Keratinocyte (primary cell): ENCODE measurements at places on chromosomes 5 and 9.

DNA sequence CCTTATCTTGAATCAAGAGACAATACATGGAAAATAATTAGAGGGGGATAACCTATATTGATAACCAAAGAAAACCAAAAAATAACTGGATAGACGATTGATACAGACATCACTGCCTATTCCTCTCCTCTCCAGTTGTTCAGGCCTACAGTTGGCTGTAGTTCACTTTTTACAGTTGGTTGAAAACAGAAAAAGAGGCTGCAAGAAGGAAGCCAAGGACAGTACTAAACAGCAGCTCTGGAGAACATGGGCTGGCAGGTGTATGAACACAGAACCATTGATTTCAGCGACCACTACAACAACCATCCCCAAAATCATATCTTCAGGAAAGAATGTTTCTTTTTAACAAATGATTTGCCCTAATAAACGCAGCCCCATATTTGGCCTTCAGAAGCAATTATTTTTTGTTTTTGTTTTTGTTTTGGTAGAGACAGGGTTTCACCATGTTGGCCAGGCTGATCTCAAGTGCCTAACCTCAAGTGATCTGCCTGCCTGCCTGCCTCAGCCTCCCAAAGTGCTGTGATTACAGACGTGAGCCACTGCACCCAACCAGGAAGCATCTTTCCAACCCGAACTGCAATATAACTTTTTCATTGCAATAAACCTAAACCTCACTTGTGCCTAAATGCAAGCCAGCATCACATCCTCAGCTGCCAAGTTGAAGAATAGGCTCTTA is 64.3 kb downstream of the MLLT3 start:
- DNase-seq, result no peak

- DNase-seq, result no peak
These were observed 6.6 kb upstream of the C5orf58 start for GRCh38 chr5:170226129-170226615.

DNA sequence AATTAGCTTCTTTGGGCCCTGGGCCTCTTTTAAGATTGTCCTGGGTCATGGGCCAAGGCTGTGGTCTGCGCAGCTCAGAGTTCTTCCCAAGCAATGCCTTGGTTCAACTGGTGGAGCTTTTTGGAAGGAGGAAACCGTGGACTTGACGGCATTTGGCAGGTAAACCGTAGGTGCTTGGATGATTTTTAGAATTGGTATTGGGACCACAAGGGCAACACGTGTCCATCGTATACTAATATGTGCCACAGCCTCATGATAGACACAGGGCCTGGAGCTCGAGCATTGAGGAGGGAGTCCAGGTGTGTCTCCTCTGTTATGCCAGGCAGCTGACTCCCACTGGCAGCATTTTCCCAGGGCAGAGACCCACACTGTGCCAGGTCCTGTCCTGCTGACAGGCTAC is 120.9 kb upstream of the PITX1 start:
- no peak for DNase-seq

GRCh38 chr5:171986772-171987171 is 19.7 kb downstream of the FBXW11 start:
- DNase-seq, result no peak

DNA sequence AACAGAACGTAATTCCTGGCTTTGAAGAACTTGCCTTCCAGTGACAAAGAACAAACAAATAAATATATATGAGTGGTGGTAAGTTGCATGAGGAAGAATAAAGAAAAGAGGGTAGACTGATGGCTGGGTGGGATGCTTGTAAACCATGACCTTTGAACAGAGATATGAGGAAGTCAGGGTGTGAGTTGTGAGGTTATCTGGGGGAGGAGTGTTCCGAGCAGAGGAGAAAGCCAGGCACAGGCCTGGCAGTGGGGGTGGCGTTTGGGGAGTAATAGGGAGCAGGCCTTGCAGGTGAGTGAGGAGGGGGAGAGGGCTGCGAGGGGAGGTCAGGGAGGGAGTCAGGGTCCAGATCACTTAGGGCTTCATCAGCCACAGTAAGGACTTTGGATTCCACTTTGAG is 213.4 kb downstream of the PTTG1 start:
- no peak for DNase-seq

DNA sequence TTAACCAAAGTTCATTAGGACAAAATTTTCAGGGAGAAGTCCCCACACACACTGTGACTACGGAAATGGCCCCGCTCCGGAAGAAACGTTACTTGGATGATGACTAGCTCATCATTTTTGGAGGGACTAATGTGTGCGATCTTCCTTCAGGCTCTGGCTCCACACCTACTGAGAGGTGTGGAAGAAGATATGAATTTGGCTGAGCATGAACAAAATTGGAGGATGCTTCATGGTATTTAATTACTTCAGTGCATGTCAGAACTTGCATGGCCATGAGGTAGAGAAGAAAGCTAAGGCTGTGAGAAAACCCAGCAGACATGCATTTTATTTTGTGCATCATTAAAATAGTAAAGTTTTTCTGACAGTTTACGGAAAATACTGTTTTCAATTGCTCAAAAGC is 202.1 kb upstream of the TLE4 start:
- DNase-seq, result no peak

DNA sequence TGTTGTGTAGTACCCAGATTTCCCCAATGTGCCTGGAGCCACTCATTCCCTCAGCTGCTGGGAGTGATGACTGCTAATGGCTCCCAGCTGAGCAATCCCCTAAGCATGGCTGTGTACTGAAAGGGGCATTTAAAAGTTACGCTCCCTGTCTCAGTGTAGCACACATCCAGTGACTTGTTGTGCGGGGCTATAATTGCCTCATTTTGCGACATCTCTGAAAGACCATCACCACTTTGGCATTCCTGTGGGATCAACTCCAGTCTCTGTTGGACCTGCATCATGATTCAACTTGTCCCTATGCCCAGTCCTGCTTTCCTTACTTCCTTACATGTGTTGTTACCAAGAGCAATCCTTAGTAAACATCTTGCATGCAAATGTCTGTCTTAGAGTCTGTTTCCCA is 201.2 kb upstream of the MPDZ start:
- DNase-seq, result no peak

DNA sequence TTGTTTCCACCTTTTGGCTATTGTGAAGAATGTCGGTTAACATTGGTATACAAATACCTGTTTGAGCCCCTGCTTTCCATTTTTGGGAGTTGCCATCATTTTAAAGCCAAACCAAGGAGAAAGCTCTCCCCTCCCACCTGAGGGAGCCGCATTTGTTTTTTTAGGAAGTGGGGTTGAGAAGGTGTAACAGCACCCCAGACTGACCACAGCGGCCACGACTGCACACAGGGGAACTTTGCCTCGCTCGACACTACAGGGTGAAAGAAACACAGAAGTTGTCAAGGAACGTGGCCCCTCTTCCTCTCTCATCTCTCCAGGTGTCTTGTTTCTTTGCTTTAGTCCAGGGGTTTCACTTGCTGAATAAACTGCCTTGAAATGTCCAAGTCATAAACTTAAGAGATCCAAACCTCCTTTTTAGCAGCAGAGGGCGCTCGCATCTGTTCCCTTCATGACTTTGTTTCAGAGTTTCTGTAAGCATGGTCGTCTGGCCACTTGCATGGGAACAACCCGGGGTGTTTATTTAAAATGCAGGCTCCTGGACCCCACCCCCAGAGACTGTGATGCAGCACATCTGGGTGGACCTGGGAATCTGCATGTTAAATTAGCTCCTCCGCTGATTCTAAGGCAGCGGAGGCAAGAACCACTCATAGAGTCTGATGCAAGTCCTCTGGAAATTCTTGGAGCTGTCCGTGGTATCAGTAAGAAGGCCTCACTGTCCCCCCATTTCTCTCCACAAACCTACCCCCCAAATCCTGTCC is 2.1 kb upstream of the TTLL11 start:
- no peak for DNase-seq

DNA sequence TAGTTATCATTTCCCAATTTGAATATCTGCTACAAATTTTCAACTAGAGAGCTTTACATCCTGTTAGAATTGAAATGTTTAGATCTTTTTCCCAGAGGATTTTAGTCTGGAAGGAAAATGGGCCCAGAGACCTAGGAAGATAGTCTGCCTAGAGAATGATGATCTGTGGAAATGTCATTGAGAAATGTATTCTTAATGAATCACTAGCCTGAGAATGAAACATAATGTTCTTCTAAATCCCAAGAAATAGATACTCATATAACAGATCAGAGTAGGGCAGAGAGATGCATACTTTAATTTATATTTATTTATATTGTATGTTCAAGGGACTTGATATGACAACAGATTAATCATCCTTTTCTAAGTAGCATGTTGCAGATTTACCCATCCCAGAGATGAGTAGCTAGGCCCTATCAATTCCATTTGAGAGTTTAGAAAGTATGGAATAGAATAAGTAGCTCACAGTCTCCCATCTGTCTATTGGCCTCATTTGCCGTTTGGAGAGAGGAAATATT is 25.1 kb upstream of the SLC44A1 start:
- no peak for DNase-seq

GRCh38 chr9:89372230-89372816 is 54.0 kb downstream of the SECISBP2 start:
- DNase-seq, result no peak

- DNase-seq, result no peak
These were observed 917.0 kb downstream of the MAT2B start for GRCh38 chr5:164422400-164422799.
